ENCODE measurements at places on chromosomes 6 and 20.

DNA sequence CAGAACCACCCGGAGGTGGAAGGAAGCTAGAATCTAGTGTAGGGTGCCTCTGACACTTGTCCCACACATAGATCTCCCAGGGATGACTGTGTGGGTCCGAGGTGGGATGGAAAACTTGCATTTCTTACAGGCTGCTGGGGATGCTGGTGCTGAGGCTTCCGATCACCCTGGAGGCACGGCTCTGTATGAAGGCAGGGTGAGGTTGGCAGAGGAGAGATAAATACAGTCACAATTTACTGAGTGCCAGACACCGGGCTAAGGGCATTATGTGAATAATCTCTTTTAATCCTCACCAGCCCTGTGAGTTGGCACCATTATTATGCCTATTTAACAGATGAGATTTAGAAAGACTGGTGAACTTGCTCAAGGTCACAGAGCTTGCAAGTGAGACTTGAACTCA lies 250.2 kb upstream of the RREB1 start:
- DNase-seq = no peak

GRCh38 chr20:17520583-17520982 lies 10.6 kb downstream of the BFSP1 start:
- no peak for DNase-seq

- no peak for DNase-seq
Measured at GRCh38 chr20:44495802-44496481, 20.3 kb downstream of the TTPAL start.

GRCh38 chr6:25250878-25251277 lies 28.3 kb upstream of the CARMIL1 start:
- no peak for DNase-seq

GRCh38 chr20:50635676-50636600 lies 55.4 kb downstream of the RIPOR3 start:
- DNase-seq = peak; percentile 41

GRCh38 chr6:45984788-45985425 lies 30.8 kb downstream of the CLIC5 start:
- DNase-seq = no peak

DNA sequence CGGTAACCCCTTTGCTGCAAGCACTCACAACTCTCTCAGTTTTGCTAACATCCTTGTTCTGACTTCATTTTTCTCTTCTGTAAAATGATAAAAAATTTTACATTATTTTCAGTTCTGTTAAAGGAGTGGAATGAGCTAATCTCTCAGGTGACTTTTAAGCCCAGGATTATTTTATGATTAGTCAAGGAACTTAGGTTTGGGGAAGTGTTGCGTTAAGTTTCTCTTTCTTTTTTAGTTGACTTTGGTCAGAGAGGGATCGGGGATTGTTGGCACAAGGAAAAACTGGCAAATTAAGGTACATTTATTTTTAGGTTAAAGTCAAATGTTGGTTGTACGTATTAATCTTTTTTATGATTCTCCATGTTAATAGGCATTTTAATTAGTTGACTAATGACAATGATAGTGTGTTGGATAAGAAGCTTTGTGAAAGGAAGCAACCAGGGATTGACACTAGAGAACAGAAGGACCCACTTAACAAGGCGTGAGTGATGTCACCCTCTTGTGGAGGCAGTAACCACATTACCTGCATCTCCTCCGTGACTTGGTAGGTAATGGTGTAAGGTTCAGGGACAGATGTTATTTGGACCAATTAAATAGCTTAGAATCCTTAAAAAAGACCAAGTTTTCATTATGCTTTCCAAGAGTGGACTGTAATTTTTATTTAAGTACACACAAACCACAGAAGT lies 31.6 kb downstream of the CD83 start:
- no peak for DNase-seq

GRCh38 chr20:34834459-34834893 lies 9.0 kb upstream of the NCOA6 start:
- no peak for DNase-seq

GRCh38 chr6:36136034-36136433 lies 5.7 kb downstream of the MAPK13 start:
- no peak for DNase-seq

DNA sequence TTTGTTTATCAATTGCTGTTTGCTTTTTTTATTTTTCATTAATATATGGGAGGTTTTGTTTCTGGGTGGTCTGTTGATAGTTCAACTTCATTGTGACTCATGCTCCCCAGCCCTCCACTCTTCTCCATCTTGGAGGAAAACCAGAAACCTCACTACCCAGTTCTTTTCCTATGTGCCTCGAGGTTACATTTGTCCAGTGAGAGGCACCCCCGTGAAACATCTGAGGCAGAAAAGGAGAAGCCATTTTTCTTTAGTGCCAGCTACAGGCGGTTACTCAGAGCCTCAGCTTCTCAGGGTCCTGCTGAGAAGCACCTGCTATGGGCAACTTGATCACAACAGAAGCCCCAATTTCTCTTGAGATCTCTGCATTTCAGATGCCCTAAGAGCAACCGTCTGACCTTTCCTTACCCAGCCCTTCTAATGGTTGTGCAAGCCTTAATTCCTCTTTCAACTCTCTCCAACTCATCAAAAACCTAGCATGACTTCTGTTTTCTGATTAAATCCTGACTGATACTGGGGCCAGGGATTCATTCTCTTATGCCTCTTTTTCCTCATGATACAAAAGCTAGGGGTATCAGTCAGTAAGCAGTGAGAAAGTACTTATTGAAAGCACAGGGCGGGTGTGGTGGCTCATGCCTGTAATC lies 144.6 kb downstream of the ELOVL4 start:
- DNase-seq = no peak

DNA sequence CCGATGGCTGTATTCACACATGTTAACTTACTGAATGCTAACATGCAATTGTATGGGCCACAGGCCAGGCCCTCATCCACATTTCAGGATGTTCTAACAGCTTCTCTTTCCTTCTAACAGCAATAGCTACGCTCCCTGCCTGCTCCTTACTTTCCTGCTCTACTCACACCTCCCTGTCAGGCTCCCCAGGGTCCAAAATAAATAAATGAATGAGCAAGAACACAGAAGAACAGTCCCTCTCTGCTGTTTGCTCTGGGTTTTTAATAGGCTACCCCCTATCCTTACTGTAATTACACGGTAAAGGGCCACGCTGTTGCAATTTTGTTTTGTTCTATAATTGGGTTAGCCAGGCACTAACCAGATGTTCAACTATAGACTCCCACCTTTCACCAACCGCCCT lies 135.6 kb downstream of the GMDS start:
- no peak for DNase-seq

DNA sequence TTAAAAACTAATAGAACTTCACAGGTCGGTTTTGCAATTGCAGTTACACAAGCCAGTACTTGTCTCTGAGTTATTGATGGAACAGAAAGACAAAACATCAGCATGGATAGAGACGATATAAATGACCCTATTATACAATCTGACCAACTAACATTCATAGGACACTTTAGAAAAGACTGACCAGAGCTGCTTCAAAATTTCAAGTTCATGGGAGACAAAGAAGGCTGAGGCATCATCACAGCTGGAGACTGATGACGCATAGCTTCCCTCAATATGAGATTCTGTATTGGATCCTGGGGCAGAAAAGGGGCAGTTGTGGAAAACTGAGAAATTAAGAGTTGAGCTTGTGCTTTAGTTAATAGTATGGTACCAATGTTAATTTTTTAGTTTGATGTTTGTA lies 174.0 kb downstream of the THBS2 start:
- DNase-seq = no peak

DNA sequence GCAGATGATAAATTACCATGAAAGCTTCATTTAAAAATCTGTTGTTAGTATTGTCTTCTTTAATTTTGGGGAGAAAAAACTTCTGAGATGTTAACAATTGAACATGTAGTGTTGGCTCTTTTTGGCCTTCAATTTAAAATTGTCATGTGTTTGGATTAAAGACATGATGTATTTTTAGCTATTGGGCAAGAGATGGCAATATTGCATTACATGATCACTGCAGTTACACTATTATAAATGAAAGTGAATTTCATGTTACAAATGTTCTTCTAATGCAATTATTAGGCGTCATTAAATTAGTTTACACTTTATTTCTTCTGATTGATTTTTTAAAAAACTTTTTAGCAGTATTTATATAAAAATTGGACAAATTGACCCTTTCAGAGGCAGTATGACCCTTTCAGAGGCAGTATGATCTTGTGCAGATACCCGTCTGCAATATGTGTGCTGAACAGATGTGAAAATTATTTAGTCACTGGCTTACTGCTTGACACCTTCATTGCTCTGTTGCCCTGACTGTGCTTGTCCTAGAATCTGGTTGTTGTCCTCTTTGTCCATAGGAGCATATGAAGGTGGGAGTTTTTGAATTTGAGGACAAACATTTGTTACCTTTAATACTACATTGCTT lies 25.8 kb downstream of the CDKAL1 start:
- no peak for DNase-seq

GRCh38 chr20:6665621-6666355 lies 101.7 kb upstream of the BMP2 start:
- DNase-seq = no peak

GRCh38 chr6:145483191-145483996 lies 251.9 kb downstream of the EPM2A start:
- DNase-seq = no peak

DNA sequence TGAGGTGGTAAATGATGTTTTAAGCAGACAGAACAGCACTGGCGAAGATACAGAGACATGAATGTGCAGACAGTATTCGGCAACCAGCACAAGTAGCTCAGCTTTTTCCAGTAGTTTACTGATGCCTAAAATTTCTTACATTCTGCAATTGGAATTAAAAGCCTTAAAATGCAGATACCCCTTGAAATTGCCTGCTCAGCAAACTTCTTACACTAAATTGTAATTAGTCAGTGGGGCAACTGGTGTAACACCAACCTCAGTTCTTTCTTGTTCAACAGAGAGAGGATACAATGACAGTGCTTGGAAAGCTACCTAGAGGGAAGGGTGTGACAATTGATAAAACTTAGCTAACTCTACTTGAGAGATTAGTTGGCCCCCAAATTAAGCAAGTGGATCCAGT lies 121.1 kb upstream of the ENPP5 start:
- DNase-seq = no peak

DNA sequence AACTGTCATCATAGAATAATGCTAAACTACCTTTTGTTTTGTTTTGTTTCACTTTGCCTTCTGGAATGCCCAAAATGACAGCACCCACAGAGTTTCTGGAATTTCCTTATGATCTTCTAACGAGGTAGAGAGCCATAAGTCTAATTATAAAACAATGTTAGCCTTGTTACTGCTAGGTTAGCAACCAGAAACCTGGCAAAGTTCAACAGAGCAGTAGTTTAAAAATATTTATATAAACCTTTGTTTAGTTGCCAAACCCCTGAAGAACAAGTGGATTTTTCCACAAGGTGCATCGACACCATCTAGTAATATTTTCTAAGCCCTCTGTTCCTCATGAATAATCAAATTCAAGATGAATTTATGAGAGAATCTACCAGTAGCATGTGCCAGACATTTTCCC lies 27.6 kb upstream of the IPCEF1 start:
- DNase-seq = no peak

GRCh38 chr20:1484438-1485116 lies 6.6 kb downstream of the SIRPB2 start:
- DNase-seq = no peak

DNA sequence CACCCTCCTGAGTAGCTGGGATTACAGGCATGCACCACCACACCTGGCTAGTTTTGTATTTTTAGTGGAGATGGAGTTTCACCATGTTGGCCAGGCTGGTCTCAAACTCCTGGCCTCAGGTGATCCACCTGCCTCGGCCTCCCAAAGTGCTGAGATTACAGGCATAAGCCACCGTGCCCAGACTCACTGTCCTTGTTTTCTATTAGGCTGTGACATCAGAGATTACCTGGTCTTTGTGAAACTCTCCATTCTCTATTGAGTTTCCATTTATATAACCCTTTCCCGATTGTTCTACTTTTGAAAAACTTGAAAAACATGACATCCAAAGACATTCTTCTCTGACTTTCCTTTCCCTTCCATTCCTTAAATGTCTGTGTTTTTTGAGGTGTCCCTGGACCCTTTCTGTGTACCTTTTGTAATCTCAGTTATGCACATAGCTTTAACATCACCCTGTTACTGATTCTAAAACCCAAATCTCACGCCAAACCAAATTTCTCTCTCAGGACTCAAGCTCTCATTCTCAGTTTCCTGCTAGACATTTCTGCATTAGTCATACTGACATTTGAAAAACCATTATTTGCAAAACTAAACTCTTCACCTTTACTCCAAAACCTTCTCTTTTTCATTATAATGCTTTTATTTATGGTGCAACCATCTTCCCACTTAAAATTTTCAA lies 137.0 kb downstream of the KHDC1L start:
- DNase-seq = no peak

DNA sequence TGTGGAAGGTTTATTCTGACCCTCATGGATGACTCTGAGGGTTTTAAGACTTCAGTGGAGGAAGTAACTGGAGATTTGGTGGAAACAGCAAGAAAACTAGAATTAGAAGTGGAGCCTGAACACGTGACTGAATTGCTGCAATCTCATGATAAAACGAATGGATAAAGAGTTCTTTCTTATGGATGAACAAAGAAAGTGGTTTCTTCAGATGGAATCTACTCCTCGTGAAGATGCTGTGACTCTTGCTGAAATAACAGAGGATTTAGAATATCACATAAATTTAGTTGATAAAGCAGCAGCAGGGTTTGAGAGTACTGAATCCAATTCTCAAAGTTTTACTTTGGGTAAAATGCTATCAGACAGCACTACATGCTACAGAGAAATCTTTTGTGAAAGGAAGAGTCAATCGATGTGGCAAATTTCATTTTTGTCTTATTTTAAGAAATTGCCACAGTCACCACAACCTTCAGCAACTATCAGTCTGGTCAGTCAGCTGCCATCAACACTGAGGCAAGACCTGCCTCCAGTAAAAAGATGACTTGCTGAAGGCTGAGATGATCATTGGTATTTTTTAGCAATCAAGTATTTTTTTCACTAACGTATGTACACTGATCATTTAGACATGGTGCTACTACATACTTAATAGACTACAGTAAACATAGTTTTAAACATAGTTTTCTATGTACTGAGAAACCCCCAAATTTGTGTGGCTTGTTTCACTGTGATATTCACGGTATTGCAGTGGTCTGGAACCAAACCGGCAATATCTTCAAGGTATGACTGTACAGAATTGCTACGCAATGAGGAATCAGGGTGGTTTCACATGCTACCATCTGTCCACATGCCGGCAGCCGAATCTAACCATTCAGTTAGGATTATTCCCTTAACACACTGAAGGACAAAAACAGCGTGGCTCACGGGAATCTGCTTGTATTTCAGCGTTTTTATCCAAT lies 149.0 kb downstream of the MYB start:
- no peak for DNase-seq

DNA sequence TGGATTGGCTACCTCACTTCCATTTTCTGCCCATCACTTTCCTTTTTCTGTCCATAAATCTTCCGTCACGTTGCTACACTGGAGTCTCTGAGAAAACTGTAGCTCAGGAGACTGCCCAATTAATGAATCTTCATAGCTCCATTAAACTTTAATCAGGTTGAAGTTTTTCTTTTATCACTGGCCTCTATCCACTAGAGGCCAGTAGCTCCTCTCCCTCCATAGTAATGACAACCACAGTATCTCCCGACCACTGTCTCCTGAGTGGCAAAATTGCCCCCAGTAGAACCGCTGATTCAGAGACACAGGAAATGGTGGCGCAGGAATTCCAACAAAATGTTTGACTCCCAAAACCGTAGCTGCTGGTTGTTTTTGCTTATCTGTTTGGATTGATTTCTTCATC lies 18.4 kb upstream of the DOK5 start:
- no peak for DNase-seq

GRCh38 chr6:31771992-31772358 lies 5.2 kb downstream of the VWA7 start:
- no peak for DNase-seq

GRCh38 chr20:50980071-50980681 lies 21.6 kb downstream of the MOCS3 start:
- DNase-seq = no peak

All from stimulated activated CD4-positive, alpha-beta T cell treated with anti-CD3 and anti-CD28 coated beads, Interleukin-15, amount 100 ng/mL, for 1 hour (primary cell).